ENCODE measurements at places on chromosomes 1 and 21. TPM values are rescaled to one million over a fixed set of nuclear protein-coding genes. Genes with fewer than 3 reads are reported as not detected.
A peak's percentile ranks its signal among the peaks of the same experiment; 100 is the strongest.

- DNase-seq, result no peak
Observed at GRCh38 chr1:153939476-153939875, 7.0 kb downstream of the DENND4B start.

GRCh38 chr1:156247460-156248322 lies at the start of gene PAQR6:
PAQR6 (minus strand) TSS chr1:156248056; CDS start chr1:156246731, 1,325 bp downstream.
- DNase-seq, result no peak

DNA sequence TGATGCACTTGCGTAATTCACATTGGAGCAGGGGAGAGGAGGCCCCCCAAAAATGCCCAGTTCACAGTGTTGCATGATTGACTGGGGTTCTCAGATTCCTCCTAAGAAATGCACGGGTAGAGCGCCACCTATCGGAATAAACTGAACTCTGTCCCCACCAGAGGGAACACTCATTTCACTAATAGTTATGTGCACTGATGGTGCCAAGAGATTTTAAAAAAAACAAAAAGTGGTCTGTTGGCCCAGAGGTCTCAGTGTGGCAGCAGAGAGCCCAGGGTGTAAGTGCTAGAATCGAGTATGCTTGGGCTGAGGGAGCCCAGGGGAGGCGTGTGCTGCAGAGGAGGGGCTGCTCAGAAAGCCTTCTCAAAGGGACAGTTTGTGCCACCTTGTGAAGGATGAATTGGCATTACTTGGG lies 6.9 kb downstream of the PINK1 start:
- DNase-seq, result peak; percentile 66

GRCh38 chr1:34829250-34829649 lies 30.3 kb downstream of the SMIM12 start:
- no peak for DNase-seq

GRCh38 chr1:92342401-92342800 lies 43.5 kb downstream of the RPAP2 start:
- DNase-seq, result no peak

DNA sequence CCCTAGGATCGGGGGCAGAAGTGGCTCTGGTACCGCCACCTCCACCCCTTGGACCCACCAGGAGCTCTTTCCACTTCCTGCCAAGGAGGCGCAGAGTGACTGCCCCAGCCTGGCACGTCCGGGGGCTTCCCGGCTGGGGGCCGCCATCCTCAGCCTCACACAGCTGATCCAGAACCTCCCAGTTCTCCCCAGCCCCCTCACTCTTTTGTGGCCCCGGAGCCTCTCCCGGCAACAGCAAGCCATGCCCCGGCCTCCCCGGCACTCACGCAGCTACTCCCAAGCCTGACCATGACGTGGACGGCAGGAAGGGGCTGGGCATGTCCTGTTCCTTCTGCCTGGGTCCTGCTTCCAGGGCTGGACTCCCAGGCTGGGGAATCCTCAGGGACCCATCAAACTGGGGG lies 17.1 kb downstream of the TP73 start:
- no peak for DNase-seq

The SH3BGR gene
- total RNA-seq, result 0.88 TPM

The MATN1 gene
- total RNA-seq, result not detected
